ENCODE measurements at places on chromosomes 2 and 18.

GRCh38 chr2:60806988-60807681 lies 51.1 kb downstream of the PAPOLG start:
- DNase-seq: peak; percentile 81

- no peak for DNase-seq
These were observed 192.0 kb upstream of the TANK start for GRCh38 chr2:160968183-160968582.

DNA sequence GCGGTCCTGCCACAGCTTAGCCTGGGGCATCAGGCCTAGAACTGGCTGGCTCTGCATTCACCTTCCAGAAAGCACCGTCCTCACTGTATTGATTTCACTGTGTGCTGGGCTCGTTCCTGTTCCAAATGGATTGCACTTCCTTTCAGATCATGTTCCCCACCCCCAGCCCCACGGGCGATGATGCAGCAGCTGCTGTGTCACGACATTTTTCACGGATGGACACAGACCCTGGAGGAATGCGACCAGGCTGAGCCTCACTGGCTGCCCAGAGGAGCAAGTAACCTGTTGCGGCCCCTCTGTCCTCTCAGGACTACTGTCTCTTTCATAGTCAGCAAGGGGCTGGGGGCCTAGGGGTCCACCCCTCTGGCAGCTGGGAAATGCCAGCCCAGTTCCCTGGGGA lies 50.3 kb downstream of the CAPN13 start:
- DNase-seq: no peak

DNA sequence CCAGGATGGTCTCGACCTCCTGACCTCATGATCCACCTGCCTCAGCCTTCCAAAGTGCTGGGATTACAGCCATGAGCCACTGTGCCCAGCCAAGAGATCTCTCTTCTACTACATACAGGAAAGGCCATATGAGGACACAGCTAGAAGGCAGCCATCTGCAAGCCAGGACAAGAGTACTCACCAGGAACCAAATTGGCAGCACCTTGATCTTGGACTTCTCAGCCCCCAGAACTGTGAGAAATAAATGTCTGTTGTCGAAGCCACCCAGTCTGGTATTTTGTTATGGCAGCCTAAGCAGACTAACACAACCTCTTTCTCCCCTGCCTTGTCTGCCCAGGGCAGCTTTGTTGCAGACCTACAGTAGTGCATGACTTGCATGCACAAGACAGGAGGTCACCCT lies 211.3 kb upstream of the HAAO start:
- no peak for DNase-seq

DNA sequence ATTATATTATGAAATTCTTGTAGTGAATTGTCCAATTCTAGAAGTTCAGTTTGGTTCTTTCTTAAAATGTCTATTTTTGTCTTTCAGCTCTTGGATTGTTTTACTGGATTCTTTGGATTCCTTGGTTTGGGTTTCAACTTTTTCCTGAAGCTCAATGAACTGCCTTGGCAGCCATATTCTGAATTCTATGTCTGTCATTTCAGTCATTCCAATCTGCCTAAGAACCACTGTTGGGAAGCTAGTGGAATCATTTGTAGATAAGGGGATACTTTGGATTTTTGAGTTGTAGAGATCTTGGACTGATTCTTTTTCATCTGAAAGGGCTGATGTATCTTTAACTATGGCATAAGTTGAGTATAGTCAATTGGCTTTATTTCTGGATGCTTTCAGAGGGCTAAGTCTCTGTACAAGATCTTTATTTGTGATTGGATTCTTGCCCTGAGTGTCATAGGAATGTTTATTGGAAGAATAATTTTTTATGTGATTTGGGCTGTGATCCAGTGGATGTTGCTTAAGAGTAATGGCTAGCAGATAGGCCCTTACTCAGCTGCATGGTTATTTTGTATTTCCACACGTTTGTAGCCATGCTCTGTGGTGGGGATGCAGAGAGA lies 42.3 kb downstream of the SERPINB7 start:
- no peak for DNase-seq

- no peak for DNase-seq
These were observed 36.3 kb upstream of the EHBP1 start for GRCh38 chr2:62669180-62669579.

DNA sequence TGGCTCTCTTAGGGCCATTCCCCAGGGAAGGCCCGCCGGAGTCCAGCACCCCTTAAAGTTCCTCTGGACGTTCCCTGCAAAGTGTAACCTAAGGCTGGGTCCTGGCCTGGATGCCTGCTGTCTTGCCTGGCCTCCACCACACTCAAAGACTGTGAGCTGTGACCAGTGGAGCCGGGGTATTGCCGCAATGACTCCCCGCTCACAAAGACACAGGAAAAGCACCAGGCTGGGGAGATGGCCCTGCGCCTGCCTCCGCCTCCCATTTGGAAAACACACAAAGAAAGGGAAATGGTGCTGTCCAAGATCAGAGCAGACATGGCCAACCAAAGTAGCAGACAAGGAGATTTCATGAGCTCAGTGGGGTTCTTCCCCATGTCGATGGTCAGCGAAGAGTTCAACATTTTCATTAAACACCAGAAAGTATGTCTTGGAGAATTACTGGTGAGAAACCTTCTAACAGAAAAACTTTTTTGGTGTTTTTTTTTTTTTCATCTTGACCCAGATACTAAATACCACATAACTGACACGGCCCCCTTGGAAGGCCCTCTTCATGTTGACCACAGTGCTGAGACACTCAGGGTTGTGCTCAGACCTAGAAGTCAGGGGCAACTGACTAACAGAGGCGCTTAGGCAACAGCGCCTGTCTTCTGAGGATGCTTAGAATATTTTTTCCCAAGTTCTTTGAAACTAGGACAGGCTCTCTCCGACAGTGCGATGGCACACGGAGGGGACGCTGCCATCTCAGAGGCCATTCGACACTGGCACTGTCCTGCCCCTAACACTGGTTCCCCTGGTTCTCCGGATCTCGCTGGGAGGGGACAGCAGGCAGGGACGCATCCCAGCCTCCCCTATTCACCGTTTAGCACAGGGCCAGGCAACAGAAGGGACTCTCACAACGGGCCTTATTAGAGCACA lies 226.4 kb upstream of the ID2 start:
- peak; percentile 34 for DNase-seq

DNA sequence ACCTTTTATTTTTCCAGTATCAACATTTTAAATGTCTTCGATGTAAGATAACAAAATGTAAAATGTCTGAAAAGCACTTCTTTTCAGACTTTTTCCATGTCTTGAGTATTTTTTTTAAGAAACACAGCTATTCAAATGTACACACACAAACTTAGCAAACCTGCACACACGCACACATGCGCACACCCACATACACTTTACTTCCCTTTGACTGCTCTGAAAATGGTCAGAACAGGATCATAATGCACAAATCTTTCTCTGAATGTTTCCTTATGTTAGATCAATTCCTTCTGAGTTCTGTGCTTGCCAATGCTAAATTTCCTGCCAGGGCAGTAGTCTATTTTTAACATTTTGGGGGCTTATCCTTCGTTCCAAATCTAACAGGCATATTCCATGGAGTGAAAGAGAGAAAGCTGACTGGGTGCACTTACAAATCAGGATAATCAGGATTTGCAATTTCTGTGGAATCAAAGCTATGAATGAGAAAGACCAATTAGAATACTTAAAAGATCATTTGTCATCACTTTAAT lies 136.3 kb downstream of the ZEB2 start:
- no peak for DNase-seq

DNA sequence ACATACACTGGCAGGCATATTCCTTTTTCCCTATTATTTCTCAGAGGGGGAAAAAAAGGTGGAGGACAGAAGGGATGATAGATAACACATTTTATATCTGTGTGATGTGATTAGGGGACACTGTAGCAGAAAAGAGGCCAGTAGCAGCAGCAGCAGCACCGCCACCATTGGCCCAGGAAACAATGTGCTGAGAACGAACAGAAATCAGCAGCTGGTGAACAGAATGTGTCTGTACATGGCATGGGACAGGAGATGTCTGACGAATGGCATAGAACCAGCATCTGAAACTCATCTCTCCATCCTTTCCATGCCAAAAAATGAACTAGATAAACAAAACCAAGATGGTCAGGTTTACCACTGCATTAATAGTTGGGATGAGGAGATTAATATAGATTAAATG lies 936.1 kb upstream of the ACVR2A start:
- no peak for DNase-seq

DNA sequence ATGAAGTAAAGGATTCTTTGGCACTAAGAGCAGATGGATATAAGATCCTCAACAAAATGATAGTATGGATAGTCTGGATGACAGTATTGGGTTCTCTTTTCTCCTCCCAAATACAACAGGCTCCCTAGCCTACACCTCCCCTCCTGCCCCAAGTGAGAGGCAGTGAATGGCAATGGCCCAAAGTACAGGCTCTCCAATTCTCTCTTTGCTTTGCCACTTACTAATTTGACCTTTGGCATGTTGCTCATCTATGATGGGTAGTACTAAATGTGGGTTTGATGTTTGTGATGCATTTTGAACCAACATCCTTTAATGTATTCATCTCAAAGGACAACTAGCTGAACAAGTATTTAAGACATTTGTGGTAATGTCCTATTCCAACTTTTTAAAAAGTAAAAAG lies 65.9 kb downstream of the EIF5B start:
- no peak for DNase-seq

DNA sequence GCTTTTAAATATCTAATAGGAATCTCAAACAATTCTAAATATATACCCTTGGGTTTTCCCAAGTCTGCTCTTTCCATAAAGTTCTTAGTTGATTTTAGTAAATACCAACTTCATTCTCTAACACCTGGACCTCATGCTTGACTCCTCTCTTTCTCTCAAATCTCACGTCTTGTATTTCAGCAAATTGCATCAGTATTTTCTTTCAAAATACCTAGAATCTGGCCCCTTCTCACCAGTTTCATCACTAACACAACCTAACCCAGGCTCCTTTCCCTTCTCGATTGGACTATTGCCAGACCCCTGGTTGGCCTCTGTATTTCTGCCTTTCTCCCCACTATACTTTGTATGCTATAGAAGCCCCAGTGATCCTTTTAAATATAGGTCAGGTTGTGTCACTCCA lies 23.0 kb upstream of the FAM171B start:
- no peak for DNase-seq

DNA sequence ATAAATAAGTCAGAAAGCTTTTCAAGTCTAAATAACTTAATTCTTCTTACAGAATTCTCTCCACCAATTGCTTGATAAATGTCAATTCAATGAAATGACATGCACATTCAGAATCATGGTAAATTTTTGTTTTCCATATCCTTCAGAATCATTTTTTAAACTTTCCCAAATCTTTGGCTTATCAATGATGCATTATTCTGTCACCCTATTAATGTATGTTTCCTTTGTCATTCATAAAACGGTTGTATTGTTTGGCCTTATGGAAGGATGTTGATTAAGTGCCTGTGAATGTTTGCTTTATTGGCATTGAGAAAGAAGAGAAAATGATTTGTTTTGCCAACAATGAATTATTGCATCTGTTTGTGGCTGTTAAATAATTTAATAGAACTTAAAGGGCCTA lies 260.9 kb downstream of the PLCL1 start:
- no peak for DNase-seq

- DNase-seq: no peak
These were observed 42.9 kb upstream of the CREG2 start for GRCh38 chr2:101430156-101430555.

- DNase-seq: no peak
These were observed 36.2 kb upstream of the HS6ST1 start for GRCh38 chr2:128354726-128355470.

GRCh38 chr2:172467382-172467781 lies 40.0 kb downstream of the ITGA6 start:
- DNase-seq: no peak

DNA sequence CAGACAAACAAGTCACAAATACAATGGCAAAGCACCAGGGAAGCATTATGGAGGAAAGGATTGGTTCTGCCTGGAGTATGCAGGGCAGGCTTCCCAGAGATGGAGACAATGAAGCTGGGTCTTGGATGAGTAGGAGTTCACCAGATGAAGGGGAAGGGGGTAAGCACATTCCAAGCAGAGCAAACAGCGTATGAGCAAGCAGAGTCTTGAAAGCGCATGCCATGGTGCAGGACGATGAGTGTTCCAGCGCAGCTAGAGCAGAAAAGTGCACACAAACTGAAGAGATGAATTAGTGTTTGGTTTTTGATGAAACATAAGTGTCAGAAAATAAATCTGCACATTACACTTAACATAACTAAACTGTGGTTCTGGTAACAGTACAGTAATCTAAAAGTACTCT lies 21.6 kb downstream of the MBD2 start:
- DNase-seq: no peak

DNA sequence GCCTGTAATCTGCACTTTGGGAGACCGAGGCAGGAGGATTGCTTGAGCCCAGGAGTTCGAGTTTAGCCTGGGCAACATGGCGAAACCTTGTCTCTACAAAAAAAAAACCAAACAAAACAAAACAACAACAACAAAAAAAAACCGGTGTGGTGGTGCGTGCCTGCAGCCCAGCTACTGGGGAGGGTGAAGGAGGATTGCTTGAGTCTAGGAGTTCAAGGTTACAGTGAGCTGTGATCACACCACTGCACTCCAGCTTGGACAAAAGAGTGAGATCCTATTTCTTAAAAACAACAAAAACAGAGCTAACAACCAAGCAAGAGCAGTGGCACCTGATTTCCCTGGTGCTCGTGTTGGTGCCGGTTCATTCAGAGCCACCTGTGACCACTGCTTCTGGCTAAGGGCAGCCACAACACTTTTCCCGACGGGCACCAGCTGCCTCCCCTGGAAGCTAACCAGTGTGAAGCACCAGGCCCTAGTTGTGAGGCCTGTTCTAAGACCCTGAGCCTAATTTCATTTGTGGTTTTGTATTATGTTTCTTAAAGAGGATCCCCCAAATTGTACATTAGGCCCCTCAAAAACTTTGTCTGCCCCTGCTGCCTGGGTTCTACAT lies 1.3 kb downstream of the AOX1 start:
- DNase-seq: no peak

DNA sequence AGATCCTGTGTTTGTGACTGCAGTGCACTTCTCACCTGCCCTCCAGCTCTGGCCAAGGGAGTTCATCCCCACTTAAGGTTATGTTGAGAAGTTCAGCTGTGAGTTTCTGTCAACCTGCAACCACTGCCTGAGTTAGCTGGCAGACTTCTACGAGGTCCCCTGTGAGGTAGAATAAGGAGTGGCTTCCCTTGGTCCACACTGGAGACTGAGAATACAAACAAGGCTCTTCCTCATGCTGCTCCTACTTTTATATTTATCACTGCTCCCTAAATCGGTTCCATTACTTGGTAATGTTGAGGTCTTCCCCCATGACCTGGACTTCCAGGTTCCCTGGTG lies 353.2 kb upstream of the CWC22 start:
- DNase-seq: no peak

DNA sequence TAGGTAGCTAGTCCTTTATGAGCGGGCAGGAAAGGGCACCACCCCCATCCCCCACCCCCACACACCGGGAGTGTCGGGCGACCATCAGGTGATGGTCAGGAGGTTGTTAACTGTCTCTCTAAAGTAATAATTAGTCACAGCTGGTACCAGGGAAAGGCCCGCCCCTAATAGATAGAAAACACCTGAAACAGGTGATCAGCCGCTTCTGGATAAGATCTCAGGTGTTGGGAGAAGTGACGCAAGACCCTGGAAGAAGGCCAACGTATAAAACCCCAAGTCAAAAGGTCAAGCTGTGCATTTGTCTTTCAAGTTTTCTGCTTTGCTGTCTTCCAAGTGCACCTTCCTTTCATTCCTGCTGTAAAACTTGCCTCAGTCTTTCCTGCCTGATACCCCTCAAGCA lies 59.6 kb upstream of the LINC00305 start:
- no peak for DNase-seq

All from activated CD4-positive, alpha-beta memory T cell treated with anti-CD3 and anti-CD28 coated beads for 36 hours (primary cell).